ENCODE measurements at places on chromosomes 3 and 15.

DNA sequence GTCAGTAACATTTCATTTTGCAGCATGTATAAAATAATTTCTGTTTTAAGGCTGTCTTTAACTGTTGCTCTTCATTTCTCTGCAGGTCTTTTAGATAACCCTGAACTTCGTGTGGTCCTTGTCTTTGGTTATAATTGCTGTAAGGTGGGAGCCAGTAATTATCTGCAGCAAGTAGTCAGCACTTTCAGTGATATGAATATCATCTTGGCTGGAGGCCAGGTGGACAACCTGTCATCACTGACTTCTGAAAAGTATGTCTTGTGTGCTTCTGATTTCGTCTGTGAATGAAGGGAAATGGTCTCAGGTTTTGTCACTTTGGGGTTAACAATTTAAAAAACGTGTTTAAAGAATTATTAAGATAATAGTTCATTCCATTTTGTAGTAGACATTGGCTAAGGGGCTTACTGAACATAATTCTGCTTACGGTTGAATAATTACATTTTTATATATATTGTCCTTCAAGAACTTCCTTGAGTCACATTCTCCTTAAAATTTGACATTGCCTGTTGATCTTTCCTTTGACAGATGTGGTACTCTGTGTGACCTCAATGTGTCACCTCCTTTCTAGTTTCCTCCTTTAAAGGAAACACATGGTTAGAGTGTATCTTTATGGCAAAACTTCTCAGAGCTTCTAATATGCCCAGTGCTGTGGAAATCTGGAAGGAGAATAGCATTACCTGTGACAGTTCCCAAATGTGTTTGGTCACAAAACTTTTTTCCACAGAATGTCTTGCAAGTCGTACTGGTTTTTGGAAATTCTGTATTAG lies 26.3 kb downstream of the FBXO22 start:
- no peak for DNase-seq

DNA sequence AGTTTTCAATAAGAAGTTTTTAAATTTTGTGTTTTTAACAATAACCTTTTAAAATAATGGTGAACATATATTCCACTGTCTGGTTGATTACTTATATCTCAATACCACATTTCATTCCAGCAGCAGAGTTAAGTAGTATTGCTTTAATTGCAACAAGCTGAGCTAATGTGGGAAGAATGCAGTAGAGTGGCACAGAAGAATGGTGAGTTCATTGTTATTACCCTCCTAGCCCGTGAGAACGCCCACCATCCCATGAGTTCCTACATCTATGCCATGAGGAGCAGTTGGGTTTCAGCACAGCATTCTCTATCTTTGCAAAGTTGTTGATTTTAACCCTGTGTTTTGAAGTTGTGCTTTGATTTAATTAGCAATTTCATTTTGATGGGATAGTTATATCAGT lies 17.8 kb upstream of the NR2E3 start:
- DNase-seq: peak; percentile 54

GRCh38 chr15:31439328-31439727 lies 112.7 kb downstream of the KLF13 start:
- no peak for DNase-seq

- DNase-seq: peak; percentile 58
These were observed 2.9 kb upstream of the TM4SF19 start for GRCh38 chr3:196341137-196341536.

DNA sequence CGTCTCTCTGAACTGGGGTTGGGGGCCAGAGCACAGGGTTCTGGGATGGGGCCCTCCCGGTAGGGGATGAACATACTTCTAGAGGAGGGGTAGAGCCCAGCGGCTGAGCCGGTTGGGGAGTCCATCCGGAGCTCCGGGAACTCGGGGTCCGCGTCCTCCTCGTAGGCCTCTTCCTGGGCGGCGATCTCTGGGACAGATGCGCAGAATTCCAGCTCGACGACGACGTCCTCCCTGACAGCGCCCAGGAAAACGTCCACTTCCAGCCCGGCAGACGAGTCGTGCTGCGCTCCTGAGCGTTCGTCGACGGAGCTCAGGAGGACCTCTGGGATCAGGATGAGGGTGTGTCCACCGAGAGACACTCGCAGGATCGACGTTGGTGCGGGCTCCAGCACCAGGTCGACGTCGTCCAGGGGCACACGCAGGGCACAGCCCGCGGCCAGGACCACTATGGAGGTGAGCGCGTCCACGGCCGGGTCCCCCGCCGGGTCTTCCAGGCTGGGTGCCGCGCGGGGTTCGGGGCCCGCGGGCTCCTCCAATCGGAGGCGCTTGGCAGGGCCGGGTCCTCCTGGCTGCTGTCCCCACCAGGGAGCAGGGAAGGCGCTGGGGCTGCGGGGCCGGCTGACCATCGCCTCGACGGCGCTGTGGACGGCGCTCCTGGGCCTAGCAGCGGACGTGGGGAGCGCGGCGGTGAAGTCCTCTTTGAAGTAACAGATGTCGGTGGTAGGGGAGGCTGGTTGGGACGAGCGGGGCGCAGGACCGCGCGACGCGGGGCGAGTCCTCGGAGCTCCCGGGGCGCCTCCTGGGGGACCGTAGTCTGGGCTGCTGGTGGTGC lies 474 bp downstream of the PRR23B start:
- no peak for DNase-seq

DNA sequence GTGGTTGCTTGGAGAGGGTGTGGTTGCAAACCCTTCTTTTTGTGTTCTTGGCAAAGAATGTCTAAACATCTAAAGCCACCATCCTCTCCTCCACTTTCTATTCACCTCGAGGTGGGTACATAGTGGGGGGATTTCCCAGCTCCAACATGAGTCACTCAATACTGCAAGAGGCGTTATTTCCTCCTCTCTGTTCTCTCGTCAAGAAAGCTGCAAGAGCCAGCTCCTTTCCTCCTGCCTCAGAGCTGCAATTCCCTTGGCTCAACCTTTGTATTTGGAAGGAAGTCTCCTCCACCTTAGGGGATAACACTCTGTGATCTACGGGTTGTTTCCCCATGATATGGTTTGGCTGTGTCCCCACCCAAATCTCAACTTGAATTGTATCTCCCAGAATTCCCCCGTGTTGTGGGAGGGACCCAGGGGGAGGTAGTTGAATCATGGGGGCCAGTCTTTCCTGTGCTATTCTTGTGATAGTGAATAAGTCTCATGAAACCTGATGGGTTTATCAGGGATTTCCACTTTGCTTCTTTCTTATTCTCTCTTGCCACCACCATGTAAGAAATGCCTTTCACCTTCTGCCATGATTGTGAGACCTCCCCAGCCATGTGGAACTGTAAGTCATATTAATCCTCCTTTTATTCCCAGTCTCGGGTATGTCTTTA lies 138.4 kb downstream of the PLCL2 start:
- no peak for DNase-seq

DNA sequence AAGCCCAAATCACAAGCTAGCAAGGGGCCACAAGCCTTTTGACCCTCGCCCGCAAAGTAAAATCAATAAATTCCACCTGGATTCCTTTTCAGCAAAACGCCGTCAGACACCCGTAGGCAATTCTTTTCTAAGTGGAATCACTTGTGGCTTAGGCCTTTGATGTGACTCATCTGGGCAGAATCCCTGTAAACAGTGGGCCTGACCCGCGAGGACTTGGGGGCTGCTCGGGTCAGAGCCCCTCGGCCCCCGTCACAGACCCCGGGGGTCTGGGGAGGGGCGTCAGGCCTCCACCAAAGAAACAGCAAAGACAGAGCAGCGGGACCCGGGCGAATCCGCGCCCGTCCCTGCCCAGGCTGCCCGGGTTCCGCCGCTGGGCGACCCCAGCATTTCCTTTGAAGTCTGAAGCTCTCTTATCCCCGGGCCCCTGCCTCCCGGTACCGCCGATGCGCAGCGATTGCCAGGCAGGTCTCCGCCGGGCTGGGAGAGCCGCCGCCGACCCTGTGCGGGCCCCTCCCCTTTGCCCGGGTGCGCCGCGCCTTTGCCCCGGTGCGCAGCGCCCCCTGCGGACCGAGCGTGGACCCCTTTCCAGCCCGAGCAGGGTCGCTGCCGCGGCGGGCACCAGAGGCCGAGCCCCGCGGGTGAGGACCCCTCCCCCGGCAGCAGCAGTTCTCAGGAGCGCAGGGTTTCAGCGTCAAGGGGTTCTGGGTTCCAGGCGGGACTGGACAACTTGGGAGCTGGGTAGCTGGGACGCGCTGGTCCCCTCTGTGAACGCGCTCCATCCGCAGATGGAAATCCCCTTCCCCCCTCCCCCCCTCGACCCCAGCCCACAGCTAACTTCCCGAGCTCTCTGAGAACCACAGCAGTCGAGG lies 178.3 kb downstream of the UACA start:
- peak; percentile 38 for DNase-seq

- no peak for DNase-seq
These were observed 376.6 kb downstream of the MAGI1 start for GRCh38 chr3:65662095-65662494.

DNA sequence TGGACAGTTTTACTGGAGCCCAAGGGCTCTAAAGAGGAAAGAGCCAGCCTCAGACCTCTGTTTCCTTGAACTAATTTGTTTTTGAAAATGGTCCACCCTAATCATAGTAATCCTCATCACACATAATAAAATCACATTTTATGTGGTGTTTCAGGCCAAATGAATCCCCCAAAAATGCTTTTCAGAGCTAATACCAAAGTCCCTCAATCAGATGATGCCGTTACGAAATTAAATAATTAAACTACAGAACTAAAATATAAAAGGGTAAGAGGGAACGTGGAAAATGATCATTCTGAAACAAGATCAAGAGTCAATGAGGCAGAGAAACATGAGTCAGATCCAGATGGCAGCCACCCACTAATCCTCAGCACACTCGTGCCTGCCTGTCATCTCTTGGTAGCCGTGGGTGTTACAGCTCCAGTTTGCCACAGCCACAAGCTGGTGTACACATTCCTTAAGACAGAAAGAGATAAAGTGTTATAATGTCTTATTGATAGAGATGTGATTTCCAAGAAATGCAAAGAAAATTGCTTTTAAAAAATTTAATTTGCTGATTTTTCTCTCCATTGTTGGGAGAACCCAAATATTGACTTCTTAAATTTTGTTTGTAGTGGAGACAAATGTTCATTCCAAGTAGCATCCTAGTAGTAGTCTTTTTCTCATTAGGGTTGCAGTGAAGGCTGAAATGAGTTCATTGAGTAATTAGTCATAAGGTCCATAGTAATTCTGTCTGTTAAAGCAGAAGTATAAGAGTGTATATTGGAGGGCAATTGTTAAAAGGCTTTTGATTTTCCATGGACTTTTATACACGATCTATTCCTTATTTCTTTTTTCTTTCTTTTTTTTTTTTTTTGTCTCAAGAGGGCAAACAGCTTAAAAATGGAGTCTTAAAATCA lies 104.2 kb downstream of the AGBL1 start:
- DNase-seq: no peak

DNA sequence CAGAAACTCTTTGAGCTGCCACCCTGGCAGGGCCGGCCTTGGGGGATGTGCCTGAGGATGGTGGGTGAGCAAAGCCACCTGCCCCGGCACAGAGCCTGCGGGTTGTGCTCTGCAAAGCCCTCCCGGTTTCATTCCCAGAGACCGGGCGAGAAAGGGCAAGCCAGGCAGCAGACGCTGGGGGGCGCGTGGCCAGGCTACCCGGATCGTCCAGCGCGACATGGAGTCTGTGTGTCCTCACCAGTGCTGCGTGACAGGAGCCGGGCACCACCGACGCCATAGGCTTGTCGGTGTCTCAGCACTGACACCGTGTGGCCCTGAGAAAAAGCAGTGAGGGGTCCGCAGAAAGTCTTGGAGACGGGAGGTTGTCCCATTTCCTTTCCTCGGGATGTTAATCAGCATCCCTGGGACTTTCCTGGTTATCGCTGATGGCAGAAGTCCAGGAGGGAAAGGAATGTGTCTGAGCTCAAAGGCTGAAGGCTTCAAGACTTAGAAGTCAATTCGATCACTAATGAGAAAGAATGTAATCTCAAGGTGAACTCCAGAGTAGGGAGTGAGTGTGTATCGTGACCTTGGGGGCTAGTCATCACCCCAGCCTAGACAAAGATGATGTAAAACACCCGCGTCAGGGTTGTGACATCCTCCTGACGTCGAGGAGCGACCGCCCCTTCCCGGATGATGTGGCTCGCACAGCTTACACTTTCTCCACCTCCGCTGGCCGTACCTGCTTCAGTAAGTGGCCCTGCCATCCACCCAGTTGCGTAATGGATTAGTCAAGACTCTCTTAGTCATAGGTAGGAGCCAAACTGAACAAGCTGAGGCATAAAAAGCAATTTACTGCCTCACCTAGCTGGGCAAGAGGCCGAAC lies 36.3 kb upstream of the PLA2G4E start:
- DNase-seq: peak; percentile 74

DNA sequence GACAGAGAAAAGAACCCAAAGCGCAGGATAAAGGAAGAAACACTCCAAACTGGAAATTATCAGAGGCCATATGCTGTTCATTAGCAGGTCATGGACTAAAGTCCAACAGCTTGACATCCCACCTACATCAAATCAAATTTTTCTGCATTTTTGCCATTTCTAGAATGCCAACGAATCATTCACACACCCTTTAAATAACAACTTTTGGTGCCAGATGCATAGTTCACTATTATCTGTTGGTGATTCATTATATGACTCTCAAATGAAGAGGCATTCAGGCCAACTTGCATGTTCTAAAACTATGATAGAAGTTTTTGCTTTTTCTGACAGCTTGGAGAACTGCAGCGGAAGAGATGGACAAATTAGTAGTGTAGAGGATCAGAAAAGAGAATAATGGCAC lies 529.8 kb upstream of the NAALADL2 start:
- DNase-seq: peak; percentile 89

DNA sequence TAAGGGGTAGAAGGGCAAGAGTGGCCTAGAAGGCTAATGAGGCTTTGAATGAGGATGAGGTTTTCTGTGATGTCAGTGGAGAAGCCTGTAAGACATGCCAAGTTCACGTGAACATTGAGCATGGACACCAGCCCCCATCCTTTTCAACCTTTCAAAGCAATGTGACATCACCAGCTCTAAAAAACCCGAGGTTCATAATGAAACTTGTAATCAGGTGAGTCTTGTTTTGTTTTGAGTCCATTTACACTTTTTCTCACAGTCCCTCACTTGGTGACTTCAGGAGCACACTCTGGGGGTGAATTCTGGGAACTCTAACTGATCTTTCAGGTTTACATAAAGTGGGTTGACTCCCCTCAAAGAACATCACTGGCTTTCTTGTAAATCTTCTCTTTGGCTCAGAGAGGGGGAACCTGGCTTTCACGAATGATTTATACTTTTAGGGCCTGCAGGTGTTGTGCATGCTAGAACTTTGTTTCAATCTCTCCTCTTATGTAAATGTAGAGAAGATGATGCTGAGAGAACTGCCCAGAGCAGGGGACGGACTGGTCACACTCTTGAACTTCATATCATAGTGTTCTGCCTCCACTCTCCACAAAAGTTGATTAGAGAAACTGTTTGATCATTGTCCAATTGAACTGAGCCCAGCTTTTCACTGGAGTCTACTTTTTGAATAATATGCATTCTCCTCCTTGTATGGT lies 224.7 kb upstream of the SATB1 start:
- DNase-seq: no peak

DNA sequence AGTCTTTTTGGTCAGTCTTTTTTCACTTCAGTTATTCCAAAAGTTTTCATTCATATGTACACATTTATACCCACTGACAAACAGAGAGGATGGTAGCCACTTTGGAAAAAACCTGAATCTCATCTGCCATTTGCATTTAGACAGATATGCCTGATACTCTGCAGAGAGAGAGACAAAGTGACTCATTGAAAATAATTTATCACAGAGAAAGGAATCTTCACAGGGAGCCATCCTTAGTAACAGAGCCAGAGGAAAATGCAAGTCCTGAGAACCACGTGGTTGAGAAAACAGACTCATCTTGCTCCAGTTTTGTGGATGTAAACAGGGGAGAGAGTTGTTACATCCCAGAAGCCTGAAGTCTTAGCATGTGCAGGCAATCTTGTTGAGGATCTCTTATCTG lies 28.2 kb upstream of the PLAAT1 start:
- no peak for DNase-seq

GRCh38 chr3:180320631-180321030 lies 281.3 kb upstream of the TTC14 start:
- DNase-seq: peak; percentile 37

Measured in fibroblast of skin of right quadriceps (primary cell).